ENCODE measurements at places on chromosomes 6 and 20.

- no peak for DNase-seq
Measured at GRCh38 chr6:156840136-156840535, 63.0 kb downstream of the ARID1B start.

- no peak for DNase-seq
Measured at GRCh38 chr6:113318575-113318917, 538.6 kb upstream of the MARCKS start.

DNA sequence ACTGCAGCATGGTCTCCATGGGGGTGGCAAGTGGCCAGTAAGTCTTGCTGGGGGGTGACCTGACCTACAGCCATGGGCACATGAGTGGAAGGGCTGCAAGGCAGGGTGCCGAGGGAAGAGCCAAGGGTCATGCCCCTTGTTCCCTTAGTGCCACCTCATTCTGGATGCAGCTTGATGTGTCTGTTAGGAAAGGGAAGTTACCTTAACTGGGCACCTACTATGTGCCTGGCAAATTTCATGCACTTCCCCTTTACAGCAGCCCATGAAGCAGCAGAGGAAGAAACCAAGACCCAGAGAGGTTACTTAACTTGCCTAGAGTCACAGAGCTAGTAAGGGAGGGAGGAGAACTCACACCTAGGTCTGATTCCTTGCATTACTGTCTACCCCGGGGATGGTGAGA is 174.0 kb downstream of the MRPL14 start:
- no peak for DNase-seq

GRCh38 chr20:48283470-48284110 is 498.3 kb upstream of the SULF2 start:
- no peak for DNase-seq

DNA sequence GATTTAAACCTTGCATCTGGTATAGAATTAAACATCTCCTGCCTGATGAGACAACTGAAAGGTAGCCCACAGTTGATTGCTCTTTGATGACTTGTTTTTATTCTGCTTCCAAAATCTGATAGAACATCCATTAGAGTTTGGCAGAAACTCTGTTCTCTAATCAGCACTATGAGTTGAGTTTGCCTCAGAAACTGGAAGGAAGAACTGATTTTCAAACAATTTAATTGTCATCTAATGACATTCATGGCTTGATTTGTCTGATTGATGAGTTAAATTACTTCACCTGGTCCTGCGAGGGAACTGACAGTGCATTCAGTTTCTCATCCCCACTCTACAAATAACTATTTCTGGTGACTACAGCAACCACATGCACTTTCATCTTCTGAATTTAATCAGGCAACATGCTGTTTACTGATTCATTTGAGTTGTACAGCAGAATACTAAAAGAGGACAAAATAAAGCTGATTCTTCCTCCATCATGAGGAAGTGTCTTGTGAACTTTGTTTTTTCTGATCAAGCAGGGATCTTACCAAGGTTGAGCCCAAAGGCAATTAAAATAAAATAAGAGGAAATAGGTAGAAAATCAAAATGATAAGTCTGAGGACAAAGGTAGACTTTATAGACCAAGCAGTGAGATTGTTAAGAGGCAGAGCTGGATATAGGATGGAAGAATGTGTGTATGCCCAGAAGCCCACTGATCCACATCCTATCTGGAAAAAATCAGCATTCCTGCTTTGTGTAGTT is 15.7 kb upstream of the MRAP2 start:
- no peak for DNase-seq

DNA sequence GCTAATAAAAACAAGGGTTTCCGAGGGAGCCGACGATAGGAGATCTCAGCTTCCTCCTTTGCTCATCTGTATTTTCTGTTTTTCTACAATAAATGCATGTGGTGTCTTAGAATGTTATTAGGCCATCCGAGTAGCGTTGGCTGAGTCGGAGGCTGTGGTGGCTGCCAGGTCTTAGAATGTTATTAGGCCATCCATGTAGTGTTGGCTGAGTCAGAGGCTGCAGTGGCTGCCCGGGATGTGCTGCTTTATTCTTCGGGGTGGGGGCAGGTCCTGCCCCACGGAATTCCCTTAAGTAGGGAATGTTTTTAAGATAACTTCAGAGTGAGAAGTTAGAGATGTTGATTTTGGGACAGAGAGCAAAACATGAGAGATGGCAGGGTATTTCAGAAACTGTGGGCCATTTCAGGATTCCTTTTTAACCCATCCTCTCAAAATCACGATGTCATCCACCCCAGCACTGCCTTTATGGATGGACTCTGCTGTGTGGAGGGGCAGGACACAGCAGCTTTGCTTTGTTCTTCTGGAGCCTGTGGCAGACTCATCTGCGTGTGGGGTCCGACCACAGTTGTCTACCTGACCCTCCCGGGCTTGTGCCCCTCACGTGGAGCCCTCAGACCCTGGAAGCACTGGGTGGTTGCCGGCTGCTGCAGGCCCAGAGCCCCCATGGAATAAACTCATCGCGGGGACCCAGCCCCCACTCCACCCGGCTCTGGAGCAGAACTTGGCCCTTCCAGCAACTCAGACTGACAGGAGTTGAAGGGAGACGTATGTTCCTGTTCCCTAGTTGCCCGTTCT is 20.4 kb downstream of the OSBPL2 start:
- DNase-seq: no peak

DNA sequence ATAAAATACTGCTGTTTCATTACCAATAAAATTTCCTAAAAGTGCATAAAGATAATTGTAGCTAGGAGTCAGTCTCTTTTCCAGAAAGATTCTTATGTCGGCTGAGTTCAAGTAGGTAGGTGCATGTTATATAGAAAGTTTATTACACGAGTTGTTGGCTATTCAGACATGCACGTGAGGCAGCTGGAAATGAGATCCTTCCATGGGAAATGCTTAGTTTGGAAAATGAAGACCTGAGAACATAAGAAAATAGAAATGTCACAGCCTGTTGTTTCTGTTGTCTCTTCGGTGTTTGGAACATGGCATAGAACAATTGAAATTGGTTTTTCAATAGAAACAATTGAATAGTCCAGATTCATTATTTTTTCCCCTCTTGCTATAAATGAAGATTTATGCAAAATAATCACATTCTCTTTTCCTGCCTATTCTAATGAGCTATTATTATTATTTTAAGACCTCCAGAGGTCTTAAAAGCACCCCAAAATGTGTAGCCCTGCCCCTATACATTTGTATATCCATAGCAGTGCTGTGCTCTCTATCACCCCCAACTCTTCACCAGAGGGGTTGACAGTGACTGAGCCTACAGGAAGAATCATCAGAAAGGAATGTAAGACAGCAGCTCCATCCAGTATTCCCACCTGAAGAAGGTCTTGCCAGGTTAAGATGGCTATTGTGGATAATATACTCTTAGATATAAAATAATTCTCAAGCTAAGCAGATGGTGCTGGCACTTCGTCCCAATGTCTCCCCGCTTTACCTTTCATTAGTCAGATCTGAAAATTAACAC is 82.2 kb downstream of the ZDHHC14 start:
- no peak for DNase-seq

DNA sequence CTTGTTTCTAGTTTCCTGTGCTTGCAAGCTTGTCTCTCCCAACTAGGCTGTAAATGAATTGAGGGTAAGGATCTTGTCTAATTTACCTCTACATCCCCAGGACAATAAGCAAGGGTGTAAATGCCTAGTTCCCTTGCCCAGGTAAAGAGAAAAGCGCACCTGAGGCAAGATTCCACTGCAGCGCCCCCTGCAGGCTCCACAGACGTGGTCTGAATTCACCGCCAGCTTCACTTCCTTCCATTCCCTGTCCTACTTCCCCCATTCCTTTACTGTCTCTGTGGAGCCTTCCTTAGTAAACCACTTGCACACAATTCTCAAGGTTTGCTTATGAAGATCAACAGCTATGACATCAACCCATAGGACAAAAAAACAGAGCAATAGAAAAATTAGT is 42.3 kb downstream of the ANKEF1 start:
- DNase-seq: no peak

GRCh38 chr6:67047996-67048395 is 1341.0 kb upstream of the EYS start:
- no peak for DNase-seq
